ENCODE measurements at places on chromosomes 4 and X. TPM values are rescaled to one million over a fixed set of nuclear protein-coding genes. Genes with fewer than 3 reads are reported as not detected.

Gene TCP11X2
- not detected for total RNA-seq

DNA sequence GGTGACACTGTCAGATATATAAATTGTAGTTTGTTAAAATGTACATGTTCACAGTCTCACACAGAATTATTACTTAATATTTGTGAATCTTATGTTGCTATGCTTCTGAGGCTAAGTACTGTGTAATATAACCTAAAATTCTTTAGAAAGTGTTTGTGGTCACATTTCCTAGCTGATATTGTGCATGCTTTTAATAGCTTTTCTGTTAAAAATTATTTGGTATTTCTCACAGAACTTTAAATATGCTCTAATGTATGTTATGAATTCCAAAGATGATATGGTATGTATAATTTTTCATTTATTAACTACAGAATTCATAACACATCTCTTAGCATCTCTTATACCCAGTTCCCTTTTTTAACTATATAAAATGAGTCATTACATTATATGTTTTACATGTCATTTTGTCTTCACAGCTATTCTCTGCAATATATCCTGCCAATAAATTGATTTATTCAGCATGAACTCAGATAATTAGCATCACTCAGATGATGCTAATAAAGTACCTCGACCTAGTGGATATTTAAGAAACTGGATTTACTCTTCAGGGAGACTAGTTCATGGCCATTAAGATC, 9.3 kb downstream of the PTPN13 start:
- H3K27me3 ChIP-seq: no peaks in the 10 kb centered on the region
- H3K36me3 ChIP-seq: no peaks in the 10 kb centered on the region
- DNase-seq: no peak
- H3K4me1 ChIP-seq: peaks cover 16% of the 10 kb centered on the region
- H3K27ac ChIP-seq: no peak overlapping the region

GRCh38 chr4:56438766-56439165, 2.7 kb downstream of the PAICS start:
- DNase-seq: no peak
- H3K4me3 ChIP-seq: no peak overlapping the region
- peaks cover 6% of the 10 kb centered on the region for H3K36me3 ChIP-seq
- H3K27ac ChIP-seq: no peak overlapping the region
- no peaks in the 10 kb centered on the region for H3K27me3 ChIP-seq

- peaks cover 22% of the 10 kb centered on the region for H3K4me1 ChIP-seq
- no peak overlapping the region for H3K27ac ChIP-seq
- H3K4me3 ChIP-seq: no peak overlapping the region
Observed at GRCh38 chr4:145482209-145483037, 770 bp downstream of the SMAD1 start.

DNA sequence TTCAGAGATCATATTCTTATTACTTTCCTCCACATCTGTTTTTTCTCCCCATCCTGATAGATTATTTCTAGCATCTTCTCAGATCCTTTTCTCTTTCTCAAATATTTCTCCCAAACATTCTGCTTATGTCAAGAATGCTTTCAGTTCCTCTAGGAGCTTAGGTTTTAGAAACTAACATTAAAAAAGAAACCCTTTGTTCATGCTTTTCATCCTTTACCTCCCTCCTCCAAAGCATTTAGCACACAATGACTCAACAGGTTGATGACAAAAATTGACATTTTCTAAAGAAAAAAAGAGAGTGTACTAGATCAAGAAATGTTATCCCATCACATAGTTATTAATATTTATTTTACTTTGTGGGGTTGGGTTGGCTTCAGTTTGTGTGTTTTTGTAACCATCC, 16.5 kb upstream of the ALB start:
- H3K36me3 ChIP-seq: no peaks in the 10 kb centered on the region
- no peak for DNase-seq
- H3K4me3 ChIP-seq: no peak overlapping the region
- H3K4me1 ChIP-seq: no peaks in the 10 kb centered on the region

- no peaks in the 10 kb centered on the region for H3K27me3 ChIP-seq
- DNase-seq: no peak
- peaks cover 7% of the 10 kb centered on the region for H3K36me3 ChIP-seq
- H3K4me3 ChIP-seq: peak overlapping the region; percentile 99
- H3K4me1 ChIP-seq: peaks cover 31% of the 10 kb centered on the region
Observed at GRCh38 chr4:105710678-105711077, 2.1 kb downstream of the GSTCD start.

- H3K36me3 ChIP-seq: no peaks in the 10 kb centered on the region
- no peak for DNase-seq
- H3K4me1 ChIP-seq: no peaks in the 10 kb centered on the region
- H3K4me3 ChIP-seq: no peak overlapping the region
Observed at GRCh38 chr4:30511751-30512150, 208.4 kb upstream of the PCDH7 start.

DNA sequence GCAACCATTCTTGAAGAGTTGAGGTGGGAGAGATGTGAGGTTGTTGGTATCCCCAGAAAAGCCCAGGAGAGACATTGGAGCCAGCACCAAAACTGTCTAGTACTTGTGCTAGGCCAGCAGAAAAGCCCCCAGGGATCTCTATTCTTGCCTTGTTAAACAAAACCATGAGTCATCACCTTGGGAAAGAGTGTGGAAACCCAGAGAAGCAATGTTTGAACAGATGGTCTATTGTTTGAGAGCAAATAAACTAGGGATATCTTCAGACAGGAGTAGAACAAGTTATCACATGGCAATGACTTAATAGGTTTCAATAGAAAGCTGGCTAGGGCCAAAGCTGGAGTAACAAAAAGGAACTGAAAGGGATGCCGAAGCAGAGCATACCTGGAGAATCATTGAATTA, 195.7 kb upstream of the CASK start:
- no peak for DNase-seq
- no peaks in the 10 kb centered on the region for H3K4me1 ChIP-seq
- H3K4me3 ChIP-seq: no peak overlapping the region
- no peak overlapping the region for H3K27ac ChIP-seq

Gene RAB39B
- 1.7 TPM for total RNA-seq

GRCh38 chrX:133273180-133273579, 55.0 kb upstream of the TFDP3 start:
- DNase-seq: no peak
- peaks cover under 1% of the 10 kb centered on the region for H3K36me3 ChIP-seq
- H3K27ac ChIP-seq: no peak overlapping the region
- no peaks in the 10 kb centered on the region for H3K27me3 ChIP-seq

GRCh38 chr4:70945452-70946055, 43.4 kb downstream of the MOB1B start:
- H3K27ac ChIP-seq: peak overlapping the region; percentile 21
- H3K27me3 ChIP-seq: no peaks in the 10 kb centered on the region
- peaks cover 11% of the 10 kb centered on the region for H3K4me1 ChIP-seq
- DNase-seq: no peak

Data from mesothelial cell of epicardium (in vitro differentiated cells).